ENCODE measurements at places on chromosomes 4 and X.

DNA sequence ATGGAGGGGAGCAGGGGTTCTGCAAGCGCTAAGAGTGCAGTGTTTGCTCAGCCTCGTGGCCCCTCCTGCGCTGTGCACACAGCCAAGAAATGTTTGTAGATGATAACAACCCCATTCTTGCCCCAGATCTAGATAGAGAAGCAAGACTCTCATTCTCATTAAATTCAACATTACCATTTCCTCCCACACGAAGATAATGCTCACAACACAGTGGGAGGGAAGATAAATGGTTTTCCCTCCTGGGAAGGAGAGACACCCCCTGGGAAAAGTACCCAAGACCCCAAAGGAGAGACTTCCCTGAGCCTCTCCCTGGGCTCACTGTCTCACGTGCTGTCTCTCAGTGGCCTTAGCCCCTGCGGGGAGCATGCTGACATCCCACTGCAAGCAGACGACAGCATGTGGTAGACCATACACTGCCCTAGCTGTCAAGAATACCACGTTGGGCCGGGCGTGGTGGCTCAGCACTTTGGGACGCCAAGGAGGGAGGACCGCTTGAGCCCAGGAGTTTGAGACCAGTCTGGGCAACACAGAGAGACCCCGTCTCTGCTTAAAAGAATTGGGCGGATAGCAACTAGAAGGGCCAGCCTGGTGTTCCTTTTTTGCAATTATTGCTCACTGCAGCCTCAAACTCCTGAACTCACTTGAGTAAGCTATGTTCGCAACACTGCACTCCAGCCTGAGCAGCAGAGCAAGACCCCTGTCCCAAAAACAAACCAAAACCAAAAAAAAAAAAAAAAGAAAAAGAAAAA, 34.9 kb upstream of the IQSEC2 start:
- no peak for DNase-seq

DNA sequence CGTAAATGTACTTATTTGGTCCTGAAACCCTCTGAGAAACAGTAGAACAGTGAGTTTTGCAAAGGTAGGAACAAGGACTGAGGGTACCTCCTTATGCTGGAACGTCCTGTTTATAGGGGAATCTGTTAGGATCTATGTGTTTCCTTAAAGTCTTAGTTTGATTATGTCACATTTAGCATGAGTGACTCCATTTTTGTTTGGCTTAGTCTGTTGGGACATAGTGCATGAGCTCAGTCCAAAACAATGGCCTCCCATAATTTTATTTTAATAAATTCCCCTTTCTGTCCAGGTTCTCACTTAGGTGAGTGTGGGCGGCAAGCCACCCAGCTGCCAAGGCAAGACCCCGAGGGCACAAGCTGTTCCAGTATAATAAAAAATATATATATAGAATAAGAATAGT, 27.7 kb downstream of the HTT-AS start:
- DNase-seq = no peak

DNA sequence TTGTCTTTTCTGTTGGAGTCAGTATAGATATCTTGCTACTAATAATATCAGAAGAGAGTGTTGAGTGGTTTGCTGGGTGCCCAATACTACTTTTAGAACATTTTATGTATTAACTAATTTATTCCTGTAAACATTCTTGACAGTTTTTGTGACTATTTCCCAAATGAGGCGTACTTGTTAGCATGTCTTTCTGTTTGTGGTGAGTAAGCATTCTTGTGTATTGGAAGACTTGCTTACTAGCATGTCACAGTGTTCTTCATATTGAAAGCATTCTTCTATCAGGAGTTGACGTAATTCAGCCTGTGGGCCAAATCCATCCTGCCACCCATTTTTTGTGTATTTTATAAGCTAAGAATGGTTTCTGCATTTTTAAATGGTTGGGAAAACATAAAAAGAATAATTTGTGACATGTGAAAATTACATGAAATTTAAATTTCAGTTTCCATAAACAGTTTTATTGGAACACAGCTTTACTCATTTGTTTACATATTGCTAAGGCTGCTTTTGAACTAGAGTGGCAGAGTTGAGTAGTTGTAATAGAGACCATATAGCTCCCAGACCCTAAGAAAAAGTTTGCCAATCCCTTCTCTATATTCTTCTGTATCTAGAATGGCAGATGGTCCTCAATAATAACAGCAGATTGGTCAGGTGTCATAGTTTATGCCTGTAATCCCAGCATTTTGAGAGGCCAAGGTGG, 20.4 kb downstream of the REPS2 start:
- DNase-seq = no peak

GRCh38 chr4:175806727-175807126, 5.3 kb downstream of the GPM6A start:
- DNase-seq = no peak

DNA sequence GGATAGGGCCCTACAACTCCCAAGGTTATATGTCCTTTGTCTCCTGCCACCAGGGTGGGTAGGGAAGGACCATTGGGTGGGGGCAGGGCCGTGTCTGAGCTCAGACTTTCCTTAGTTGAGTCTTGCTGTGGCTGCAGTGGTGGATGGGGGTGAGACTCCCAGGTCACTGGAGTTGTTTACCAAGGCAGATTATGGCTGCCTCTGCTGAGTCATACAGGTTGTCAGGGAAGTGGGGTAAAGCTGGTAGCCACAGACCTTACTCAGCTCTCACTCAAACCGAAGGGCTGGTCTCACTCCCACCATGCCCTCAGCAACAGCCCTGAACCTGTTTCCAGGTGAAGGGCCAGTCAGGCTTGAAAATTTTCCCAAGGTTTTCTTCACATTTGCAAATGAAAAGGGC, 58.8 kb upstream of the FAAH2 start:
- DNase-seq = peak; percentile 2

GRCh38 chrX:84187533-84188319, at the start of gene RPS6KA6:
TSS of gene RPS6KA6 (minus strand) at chrX:84188199. CDS start at chrX:84187899, 300 bp downstream.
- DNase-seq = no peak

- no peak for DNase-seq
Observed at GRCh38 chrX:40099055-40099958, 1.5 kb upstream of the BCOR start.

DNA sequence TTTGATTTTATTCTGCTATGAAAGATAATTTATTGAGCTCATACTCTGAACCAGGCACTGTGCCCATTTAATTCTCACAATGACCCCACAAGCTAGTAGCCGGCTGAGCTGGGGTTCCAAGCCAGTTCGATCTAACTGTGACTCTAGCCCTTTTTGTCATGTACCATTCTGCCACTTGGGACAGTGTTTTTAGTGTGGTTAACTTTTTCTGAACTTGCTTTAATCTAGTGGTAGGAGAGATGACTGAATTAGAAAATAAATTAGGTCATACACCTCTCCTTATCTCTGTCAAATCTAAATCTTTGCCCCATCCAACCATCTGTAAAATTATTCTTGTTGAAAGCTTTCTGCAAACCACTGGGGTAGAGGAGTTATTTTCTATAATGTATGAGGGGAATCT, 136.0 kb downstream of the CBR4 start:
- no peak for DNase-seq

- DNase-seq = no peak
Observed at GRCh38 chrX:129565046-129565650, 25.1 kb downstream of the OCRL start.

GRCh38 chrX:124507246-124507645, 160.9 kb downstream of the SH2D1A start:
- peak; percentile 2 for DNase-seq

- DNase-seq = peak; percentile 44
Observed at GRCh38 chr4:149166876-149167275, 648.8 kb downstream of the IQCM start.

- DNase-seq = no peak
Observed at GRCh38 chr4:105544520-105545286, 7.7 kb upstream of the ARHGEF38 start.

GRCh38 chr4:87030755-87031441, 96.1 kb downstream of the AFF1 start:
- no peak for DNase-seq
